ENCODE measurements at places on chromosomes 2 and 18.

DNA sequence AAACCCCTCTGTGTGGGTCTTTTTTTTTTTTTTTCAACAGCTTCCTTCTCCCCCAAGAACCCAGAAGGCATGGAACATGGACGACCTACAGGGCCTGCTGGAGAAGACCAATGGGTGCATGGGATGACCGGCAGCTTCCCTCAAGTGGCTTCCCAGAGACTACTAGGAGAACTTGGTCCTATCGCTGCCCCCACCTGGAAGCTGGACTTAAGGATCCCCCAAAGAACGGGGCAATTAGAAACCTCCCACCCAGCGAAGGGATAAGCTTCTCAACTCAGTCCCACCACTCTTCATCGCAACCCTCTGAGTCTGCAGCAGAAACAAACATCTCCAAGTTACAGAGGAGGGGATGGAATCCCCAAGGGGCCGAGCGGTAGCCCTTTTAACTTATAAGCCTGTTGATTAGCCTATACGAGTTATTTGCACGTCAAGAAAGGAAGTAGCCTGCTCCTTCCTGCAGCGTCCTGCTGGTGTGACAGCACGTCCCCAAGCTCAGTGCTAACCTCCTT is 1.4 kb downstream of the ACTR1B start:
- no peak for DNase-seq

GRCh38 chr2:144942516-144943256 is 422.8 kb upstream of the ZEB2 start:
- DNase-seq, result no peak

DNA sequence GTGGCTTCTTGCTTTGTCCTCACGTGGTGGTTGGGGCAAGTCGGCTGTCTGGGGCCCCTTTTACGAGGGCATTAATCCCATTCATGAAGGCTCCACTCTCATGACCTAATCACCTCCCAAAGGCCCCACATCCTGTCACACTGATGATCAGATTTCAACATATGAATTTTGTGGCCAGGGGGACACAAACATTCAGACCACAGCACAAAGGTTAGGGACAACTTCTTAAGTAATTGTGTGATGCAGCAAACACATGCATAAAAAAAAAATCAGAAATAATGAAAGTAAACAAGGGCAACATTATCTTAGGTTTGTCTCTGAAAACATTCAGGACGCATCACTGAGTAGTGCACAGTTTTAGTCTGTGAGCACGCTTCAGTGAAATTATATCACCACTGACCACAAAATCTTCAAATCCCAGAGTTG is 54.2 kb upstream of the FRZB start:
- DNase-seq, result no peak

DNA sequence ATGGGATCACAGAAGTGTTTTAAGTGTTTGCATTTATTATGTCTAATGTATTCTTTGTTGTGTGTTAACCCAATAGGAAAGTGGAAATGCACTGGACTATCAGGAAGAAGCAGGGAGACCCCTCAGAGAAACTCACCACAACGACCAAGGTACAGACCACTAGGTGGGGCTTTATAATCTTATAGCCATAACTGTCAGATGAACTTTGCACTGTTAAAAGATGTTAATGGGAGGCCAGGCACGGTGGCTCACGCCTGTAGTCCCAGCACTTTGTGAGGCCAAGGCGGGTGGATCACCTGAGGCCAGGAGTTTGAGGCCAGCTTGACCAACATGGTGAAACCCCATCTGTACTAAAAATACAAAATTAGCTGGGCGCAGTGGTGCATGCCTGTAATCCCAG is 73.2 kb downstream of the SUMO1 start:
- no peak for DNase-seq

GRCh38 chr2:96374211-96374951 is 38.8 kb downstream of the NCAPH start:
- DNase-seq, result no peak

DNA sequence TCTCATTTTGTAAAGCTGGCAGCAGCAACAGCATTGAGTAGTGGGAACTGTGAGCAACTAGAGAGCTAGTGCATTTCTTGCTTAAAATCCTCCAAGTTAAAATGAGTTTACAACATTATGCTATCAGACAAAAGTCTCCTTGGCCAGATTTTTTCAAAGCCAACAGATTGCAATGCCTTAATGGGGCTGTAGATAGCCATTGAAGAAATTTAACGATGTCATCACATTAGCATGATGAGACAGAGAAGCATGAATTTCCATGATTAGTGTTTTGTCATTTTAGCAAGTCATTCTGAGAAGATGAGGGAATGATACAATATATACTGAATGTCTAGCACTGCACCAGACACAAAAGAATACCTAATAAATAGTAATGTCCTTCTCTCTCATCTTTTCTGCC is 307.5 kb upstream of the REG3G start:
- DNase-seq, result no peak

GRCh38 chr2:189818249-189819038 is 34.2 kb downstream of the PMS1 start:
- no peak for DNase-seq

DNA sequence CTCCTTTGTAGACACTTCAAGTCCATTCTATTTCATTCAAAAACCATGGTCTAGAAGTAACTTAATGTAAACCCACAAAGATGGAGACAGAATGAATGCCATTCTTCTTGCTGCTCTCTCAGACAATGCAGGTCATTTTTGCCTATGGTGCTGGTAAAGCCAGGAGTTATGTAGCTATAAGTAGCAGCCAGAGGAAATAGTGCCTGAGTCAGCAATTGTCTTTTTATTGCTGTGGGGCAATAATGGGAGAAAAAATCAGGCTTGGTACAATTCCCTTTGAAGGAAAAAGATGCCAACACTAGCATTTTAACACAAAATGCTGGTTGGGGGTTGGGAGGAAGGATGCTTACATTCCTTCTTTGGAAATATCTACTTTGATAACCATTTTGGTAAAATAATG is 43.5 kb downstream of the SCN1A start:
- no peak for DNase-seq

GRCh38 chr2:48715956-48716355 is 39.6 kb downstream of the LHCGR start:
- no peak for DNase-seq

- DNase-seq, result no peak
Measured at GRCh38 chr2:112685271-112685884, 35.4 kb upstream of the NT5DC4 start.

DNA sequence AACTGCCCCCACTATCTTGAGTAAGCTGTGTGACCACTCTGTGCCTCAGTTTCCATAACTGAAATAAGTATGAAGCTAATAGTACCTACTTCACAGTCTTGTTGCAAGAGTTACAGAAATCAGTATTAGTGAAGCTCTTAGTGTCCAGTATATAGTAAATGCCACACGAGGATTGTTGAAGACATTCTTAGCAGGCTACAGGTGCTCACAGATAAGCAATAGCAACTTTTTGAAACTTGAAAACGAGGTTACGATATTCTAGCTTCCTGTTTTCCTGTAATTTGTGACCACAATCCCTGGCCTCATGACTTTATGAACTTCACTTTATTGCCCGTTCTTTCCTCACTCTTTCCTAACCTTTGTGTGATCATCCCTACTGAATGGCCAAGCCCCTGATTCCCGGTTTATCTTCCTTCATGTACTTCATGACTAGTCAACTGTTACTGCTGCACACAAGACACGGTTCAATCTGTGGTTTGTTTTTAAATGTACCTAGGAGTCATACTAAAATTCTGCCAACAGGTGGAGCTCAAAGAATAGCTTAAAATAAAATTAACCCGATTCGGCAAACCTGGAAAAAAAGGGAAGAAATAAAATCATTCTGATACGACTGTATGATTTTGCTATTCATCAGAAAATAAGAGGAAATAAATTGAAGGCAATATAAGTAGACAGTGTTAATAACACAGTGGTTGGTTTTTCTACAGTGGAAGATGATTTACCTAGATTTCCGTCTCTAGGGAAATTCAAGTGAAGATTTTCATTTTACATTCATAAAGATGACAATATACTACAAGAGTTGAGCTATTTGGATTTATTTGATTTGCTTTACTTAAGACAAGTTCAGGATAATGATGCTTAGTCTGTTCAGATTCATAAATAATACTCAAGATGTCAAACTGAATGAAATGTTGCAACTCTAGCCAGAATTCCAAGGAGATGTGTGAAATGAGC is 38.1 kb upstream of the STAT1 start:
- no peak for DNase-seq

- DNase-seq, result peak; percentile 21
Measured at GRCh38 chr2:10305715-10306114, 3.0 kb downstream of the HPCAL1 start.

DNA sequence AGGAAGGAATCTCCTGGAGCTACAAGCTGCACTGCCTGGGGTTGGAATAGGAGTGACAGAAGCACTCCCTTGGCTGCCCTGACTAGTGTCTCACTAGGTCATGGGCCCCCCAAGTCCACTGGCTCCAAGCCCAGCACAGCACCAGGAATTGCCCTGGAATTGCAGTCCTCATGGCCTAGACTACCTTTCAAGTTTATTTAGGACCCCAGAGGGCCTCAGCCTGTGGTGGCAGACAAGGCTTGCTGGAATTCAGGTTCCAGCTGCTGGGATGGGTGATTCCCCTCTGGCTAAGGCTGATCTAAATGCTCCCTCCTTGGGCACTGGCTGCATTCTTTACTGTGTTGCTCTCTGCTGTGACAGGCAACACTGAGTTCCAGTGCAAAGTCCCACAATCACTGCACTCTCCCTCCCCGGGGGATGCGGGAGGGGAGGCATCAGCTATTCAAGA is 14.0 kb downstream of the STRADB start:
- no peak for DNase-seq

DNA sequence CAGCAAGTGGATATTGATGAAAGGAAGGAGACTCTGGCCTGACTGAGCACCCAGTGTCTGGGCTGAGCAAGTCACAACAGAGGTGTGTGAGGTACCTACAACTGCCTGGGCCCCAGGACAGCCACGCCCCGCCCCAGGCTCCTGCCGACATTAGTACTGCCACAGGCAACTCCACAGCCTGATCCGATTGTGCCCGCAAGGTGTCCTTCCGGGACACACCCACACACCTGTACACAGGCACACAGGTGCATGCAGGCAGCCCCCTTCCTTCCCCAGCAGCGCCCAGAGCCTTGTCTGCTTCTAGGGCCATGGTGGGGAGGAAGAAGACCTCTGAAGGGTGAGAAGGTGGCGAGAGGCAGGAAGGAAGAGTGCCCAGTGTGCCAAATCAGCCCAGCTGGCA is 83.6 kb downstream of the TNS1 start:
- no peak for DNase-seq

DNA sequence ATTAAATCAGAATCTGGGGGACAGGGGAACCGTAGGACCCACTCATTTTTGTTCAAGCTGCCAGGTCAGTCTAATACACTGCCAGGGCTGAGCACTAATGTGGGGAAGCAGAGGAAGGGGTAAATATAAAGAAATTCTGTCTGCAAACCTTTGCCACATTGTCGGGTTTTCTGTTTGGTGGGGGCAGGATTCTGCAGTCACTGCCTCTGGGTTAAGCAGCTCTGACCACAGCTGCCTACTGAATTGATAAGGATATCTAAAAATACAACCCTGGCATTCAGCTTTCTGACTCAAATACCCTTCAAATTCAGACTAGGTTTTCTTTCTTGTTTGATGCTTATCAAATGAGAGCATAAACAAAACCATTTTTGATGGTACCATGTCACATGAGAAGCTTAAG is 6.0 kb downstream of the DNER start:
- no peak for DNase-seq

- no peak for DNase-seq
Measured at GRCh38 chr2:73516033-73516432, 126.2 kb downstream of the NAT8 start.

GRCh38 chr2:75379476-75380210 is 180.3 kb upstream of the TACR1 start:
- DNase-seq, result no peak

- no peak for DNase-seq
Measured at GRCh38 chr2:160207804-160208654, 8.0 kb upstream of the ITGB6 start.

DNA sequence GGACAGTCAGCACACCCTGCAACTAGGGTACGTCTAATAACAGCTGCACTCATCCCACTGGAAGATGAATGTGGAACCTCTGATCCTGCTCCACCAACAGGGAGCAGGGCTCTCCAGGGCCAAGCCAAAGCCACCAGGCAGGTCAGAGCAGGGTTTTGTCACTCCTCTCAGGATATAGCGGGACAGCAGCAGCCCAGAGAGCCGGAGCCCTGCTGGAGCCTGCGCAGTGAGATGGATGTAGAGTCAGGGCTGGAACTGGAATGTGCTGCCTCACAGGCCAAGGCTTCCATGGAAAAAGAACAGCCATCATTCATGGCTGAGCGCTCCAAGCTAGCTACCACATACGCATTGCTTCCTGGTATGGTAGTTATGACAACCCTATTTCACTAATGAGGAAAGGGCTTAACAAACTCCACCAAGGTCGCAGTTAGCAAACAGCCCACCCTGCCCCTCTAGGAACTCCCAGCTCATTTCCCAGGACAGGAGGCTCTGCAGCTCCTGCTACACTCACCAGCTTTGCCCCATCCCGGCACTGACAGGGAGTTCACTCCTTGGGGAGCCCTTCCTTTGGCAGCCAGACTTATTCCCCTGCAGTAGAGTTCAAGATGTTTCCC is 85.2 kb downstream of the HS1BP3 start:
- no peak for DNase-seq

DNA sequence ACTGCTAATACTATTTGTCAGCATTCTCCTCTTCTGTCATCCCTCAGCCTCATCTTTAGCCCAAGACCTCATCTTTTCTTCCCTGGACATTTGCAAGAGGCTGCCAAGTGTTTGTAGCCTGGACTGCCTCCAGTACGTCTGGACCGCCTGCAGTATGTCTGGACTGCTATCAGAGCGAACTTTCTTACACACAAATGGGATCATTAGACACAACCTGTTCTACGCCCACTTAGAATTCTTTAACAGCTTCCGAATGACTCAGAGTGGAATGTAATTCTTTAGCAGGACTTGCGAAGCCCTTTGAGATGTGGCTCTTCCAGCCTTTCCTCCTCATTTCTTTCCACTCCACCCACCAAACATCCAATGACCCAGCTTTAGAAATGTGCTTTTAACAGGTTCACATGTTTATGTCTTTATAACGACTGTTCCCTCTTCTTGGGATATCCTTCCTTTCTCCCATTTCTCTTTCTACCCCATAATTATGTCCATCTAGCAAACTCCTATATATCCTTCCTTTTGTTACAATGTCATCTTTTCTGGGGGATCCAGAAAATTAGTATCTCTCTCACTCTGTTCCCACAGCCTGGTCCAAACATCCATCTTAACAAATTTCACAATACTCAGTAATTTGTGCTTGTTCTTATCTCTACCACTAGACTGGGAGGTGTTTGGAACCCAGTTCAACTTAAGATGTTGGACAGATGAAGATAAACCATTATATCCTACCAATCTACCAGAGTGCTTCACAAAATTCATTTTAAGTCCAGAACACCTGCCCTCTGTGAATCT is 171.3 kb upstream of the PGAP1 start:
- DNase-seq, result no peak

- no peak for DNase-seq
Measured at GRCh38 chr2:226868331-226869162, 32.7 kb downstream of the RHBDD1 start.

- no peak for DNase-seq
Measured at GRCh38 chr2:4368907-4369306, 665.5 kb downstream of the DCDC2C start.

- DNase-seq, result no peak
Measured at GRCh38 chr2:102331311-102331980, 20.1 kb downstream of the IL1RL1 start.

GRCh38 chr2:50885948-50886347 is 146.0 kb downstream of the NRXN1 start:
- DNase-seq, result no peak
